ENCODE measurements at places on chromosomes 5 and 9.

DNA sequence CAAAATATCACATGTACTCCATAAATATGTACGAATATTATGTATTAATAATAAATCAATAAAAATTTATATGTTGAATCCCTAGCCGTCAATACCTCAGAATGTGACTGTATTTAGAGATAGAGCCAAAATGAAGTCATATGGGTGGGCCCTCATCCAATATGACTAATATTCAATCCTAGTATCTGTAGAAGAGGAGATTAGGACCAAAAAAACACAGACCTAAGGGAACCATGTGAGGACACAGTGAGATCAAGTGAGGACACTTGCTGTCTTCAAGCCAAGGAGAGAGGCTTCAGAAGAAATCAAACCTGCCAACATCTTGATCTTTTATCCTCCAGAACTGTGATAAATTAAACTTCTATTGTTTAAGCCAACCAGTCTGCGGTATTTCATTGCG is 3.7 kb upstream of the AMACR start:
- DNase-seq, result no peak

GRCh38 chr5:2851895-2852294 is 100.4 kb upstream of the IRX2 start:
- DNase-seq, result no peak

GRCh38 chr9:33799928-33800704 is 4.8 kb downstream of the PRSS3 start:
- no peak for DNase-seq

GRCh38 chr5:8081179-8081578 is 212.2 kb downstream of the MTRR start:
- no peak for DNase-seq

- no peak for DNase-seq
Observed at GRCh38 chr5:79793304-79793703, 103.7 kb downstream of the CMYA5 start.

DNA sequence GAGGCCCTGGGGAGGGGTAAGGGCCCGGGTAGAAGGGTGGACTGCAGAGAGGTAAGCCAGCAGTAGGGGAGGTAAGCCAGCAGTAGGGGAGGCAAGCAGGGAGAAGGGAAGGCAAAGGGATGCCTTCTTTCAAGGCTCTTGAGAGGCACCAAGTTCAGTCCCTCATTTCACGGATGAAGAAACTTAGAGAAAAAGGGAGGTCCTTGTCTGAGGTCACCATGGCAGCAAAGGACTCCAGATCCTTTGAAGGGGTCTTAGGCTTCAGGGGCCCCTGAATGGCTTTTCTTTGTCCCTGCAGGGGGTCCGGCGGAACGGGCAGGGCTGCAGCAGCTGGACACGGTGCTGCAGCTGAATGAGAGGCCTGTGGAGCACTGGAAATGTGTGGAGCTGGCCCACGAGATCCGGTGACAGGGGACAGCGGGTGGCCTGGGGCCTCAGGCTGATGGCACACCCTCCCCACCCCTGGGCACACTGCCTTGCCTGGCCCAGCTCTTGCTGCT is 42.6 kb downstream of the RGS3 start:
- DNase-seq, result no peak

DNA sequence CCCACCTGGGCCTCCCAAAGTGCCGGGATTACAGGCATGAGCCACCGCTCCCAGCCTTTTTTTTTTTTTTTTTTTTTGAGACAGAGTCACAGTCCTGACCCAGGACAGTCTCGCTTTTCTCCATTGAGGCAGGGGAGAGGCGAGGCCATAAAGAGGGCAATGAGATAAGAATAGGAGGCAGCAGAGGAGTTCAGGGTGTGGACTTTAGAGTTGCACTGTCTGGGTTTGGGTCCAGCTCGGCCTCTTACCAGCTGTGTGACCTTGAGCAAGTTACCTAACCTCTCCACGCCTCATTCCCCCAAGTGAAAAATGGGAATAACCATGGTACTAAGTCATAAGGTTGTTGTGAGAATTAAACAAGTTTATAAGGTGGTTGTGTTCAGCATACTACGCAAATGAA is 24.6 kb upstream of the ANKH start:
- no peak for DNase-seq

GRCh38 chr9:88680041-88680440 is 145.1 kb downstream of the NXNL2 start:
- DNase-seq, result no peak

DNA sequence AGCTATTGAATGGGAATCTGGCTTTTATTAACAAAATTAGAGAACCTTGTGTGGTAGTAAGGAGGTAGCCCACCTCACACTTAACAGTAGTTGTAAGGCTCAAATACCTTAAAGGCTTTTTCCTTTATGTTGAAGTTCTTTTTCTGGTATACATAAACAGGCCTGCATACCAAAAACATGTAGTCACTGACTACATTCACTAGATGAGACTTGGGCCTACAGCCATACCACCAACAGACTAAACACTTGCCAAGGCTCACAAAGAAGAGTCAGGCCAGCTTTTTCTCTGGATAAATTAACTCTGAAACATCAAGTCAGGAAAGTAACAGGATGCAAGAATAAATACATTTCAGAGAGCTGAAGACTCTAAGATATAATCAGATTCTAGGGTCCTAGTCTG is 78.6 kb upstream of the MPDZ start:
- no peak for DNase-seq

- no peak for DNase-seq
Observed at GRCh38 chr5:80254767-80255430, 949 bp downstream of the SERINC5 start.

GRCh38 chr9:116499434-116499833 is 187.7 kb upstream of the TRIM32 start:
- no peak for DNase-seq

GRCh38 chr5:62780888-62781287 is 202.3 kb downstream of the LRRC70 start:
- no peak for DNase-seq

- DNase-seq, result no peak
Observed at GRCh38 chr5:84637662-84638375, 253.1 kb upstream of the EDIL3 start.

DNA sequence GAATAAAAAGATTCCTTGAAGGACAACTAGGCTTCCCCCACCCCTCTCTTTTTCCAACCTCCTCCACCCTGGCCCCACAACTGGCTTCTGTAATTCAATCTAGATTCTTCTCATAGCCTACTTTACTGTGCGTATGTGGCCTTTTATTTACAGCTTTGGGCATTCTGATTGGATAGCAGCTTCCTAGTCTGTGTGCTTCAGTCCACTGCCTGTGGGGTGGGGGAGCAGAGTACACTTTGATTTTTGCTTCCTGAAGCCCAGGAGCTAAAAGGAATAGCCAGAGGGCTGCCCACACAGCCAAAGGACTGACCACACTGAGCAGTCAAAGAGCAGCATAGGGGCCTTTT is 30.4 kb downstream of the RUSC2 start:
- DNase-seq, result no peak

DNA sequence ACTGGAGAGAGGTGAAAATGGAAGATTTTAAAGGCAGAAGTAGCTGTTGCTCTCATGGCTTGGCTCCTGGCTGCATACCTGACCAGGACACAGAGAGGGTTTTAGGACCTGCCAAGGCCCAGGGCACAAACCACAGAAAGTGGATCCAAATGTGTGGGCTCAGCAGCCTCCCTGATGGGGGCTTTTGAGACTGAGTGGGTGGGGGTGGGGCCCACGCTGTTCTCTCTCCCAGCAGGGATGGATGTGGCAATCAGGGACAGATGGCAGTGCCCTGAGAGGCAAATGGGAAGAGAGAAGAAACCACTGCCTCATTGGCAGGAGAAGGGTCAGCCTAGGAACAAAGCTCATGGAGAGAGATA is 34.9 kb upstream of the TIFAB start:
- DNase-seq, result no peak

DNA sequence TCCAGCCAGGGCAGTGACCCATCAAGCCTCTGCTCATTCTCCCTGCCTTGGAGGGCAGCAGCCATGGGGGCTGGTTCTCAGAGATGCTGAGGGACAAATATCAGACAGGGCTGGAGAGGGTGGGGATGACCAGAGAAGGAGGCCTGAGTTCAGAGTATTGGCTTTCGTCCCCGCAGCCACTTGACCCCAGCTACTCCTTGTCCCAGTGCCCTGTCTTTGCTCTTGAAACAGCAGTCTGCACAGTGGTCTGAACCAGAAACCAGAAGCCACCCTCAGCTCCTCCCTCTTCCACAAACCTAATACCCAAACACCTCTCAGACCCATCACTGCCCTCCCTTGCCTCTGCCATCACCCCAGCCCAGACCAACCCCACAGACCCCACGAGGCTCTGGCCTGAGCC is 36.3 kb upstream of the SMIM23 start:
- no peak for DNase-seq

- DNase-seq, result no peak
Observed at GRCh38 chr5:147098233-147098790, 136.5 kb upstream of the STK32A start.

DNA sequence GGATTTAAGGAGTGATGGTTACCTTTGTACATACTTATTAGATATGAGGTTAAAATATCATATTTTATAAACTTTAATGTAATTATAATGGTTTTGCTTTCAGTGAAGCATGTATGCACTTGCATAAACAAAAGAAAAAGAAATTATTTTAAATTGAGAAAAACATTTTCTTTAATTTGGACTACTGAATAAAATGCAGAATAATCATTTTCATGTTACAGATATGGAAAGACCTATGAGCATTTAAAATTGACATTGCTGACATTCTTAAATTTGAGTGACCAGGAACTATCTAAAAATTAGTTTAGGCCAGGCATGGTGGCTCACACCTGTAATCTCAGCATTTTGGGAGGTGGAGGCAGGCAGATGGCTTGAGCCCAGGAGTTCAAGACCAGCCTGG is 49.2 kb downstream of the LIX1 start:
- no peak for DNase-seq

DNA sequence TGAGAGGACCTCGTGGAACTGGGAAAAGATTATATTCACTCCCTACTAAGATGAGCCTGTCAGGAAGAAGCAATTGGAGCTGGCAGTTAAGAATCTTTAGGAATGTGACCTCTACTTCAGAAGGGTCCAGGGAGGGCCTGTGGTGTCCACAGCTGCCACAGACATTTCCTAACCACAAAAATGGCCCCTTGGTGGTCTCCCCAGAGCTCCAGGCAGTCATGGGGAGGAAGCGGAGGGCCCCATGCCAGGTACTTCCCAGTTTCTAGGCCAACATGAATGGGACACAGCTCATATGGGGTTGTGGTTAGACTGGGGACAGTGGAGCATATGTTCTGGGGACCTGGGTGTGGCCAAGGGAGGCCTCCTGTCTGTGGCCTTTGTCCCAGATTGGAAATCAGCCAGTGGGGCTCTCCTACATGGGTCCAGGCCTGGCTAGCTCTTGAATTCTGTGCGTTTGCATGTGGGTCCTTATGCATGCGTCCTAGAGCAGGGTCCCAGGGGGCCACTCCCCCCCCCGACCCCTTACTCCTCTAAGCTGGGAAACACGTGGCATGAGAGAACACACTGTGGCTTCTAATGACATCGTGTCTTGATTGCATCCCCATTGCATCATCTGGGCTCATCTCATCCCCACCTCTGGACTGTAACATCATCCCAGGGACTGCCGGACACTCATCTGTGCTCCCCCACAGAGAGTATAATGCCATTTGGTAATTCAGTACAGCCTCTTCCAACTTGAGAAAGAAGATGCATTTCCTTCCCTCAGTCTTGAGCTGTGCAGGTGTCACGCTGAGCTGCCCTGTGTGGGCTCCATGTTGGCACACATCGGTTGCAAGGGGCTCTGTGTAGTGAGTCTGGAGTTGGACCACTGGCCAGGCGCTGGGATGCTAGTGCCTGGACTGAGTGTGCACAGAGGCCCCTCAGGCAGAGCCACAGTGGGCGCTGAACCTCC is 31.3 kb downstream of the IRF1 start:
- DNase-seq, result peak; percentile 38

DNA sequence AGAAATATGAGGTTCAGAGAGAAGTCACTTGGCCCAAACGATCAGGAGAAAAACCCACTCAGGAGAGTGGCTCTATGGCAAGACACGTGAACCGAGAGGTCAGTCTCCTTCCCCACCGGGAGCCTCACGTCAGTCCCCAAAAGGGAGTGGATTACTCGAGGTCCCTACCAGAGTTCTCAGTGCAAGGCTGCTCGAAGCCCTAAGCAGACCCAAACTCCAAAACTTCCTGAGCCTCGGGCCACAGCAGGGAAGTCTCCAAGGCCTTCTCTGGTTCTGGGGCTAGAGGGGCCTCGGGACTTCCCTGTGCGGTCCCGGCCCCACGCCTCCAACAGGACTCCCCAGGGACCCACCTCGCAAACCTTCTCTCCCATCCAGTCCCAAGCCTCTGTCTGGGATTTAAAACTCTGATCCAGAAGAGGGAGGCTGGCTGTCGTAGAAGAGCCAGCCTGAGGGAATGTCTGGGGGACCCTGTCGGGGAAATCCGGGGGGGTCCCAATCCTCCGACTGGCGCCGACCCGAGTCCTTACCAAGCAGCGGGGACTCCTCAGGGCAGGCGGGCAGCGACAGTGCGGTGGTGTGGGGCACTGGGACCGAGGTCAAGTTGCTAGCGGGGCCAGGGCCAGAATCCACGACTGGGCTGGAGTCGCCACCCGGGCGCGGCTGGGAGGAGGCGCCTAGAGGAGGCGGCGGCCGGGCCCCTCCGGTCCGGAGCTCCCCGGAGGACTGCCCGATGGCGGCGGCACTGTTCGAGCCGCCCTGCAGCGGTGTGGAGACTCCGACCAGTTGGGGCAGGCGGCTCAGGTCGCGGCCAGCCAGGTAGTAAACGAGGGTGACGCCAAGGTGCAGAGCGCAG is 679 bp downstream of the B4GALT1 start:
- no peak for DNase-seq

GRCh38 chr9:133375116-133375723 is 640 bp downstream of the SURF4 start:
- no peak for DNase-seq

- DNase-seq, result no peak
Observed at GRCh38 chr5:67013719-67014118, 182.9 kb downstream of the CD180 start.

DNA sequence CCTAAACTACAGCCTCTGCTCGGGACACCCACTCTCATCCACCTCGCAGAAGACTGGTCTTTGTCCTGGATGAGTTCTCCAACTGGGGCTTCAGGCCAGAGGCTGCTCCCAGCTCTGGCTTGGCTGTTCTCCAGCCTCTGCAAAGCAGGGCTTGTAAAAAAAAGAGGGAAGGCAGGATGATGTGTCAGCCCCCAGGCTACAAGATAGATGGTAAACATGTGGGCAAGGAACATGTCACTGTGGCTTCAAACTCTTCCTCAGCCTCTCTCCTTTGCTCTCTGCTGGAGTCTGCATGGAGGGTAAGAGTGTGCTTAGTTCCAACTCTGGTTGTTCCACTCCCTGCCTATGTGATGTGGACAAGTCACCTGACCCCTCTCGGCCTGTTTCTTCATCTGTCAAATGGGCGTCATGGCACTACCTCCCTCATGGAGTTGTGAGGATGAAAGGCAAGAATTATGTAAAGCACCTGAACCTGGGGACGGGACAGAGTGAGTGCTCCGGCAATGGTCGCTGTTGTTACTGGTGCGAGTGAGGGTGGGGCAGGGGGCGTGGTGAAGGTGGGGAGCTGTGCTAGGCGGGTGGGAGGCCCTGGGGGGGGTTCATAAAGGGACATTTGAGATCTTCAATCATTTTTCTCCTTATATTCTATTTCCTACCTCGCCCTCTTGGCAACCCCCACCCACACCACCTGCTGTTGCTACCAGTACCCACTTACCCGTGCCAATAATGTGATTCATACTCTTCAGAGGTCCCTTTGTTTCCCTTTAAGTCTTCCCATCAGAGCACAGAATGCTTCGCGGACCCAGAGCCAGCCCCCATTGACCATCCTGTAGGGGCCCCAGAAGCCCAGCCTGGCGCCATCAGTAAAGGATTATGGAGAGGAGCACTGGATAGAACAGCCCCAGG is 6.8 kb upstream of the ZNF79 start:
- no peak for DNase-seq

GRCh38 chr5:43016217-43016779 is 23.8 kb downstream of the ANXA2R start:
- no peak for DNase-seq

- DNase-seq, result no peak
Observed at GRCh38 chr9:128845186-128845931, 15.8 kb upstream of the SPOUT1 start.
